GM10248 (cell line): ENCODE measurements at places on chromosomes 7 and 10.

DNA sequence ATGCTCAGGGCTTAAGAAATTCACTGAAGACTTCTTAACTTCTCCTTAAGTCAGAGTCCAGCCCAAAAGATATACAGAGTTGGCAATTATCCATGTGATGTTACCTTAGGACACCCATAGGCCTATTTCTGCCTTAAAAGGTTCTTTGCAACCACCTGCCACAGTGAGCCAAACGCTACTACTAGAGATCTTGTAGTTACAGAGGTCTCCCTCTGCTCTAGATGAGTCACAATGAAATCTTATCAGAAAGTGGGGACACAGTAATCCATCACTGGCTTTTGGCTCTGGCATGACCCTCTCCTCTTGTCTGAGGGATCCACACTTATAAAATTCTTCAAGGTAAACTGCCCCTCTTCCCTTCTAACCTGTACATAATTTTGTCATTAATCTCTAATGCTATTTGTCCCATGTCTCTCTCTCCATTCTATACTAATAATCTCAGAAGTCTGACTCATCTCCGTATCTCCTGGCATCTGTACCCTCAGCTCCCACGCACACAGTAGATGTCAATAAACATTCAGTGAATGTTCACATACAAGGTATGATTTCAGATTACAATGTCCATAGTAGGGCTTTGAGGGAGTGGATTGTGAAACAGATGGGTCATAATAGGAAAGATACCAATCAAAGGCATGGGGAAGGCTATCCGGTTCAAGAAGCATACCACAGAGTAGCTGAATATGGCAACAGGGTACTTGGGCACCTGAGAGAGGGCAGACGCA is 112.1 kb downstream of the SGMS1 start:
- no peak for DNase-seq

DNA sequence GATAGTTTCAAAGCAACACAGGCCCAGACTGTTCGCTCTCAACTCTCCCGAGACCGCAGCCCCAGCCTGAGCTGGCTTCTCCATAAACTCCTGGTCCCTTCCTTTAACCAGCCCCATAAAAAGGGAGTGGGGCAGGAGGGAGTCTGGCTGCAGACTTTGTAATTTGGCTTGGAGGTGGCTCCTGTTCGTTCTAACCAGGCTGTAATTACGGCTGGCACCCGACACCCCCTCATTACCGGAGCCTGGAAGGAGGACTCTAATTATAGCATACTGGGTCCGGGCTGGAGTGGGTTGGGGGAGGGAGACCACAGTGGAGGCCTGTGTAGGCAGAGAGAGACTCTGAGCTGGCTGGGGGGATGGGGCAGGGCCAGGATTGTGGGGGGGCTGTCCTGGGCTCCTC is 49.7 kb downstream of the UNC5B start:
- DNase-seq, result no peak

GRCh38 chr7:148553979-148554378 is 36.6 kb upstream of the C7orf33 start:
- DNase-seq, result no peak

DNA sequence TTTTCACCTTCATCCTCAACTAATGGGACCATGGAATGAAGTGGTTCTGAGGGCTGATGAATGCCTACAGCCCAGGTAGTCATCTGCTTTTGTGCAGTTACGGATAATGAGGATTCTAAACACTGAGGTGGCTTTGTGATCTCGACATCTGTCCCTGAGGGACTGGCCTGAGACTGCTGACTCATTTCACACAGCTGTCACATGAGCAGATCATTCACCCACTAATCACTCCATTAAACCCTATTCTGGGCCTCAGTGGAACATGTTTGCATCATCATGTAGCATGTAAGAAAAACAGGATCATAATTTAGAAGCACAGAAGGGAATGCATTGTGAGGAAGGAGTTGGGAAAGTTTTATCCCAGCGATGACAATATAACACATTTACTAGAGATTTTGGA is 79.4 kb upstream of the FEZF1 start:
- DNase-seq, result no peak
